Liver (tissue), 10 donors: ENCODE measurements at places on chromosomes 5 and 9. TPM values are rescaled to one million over a fixed set of nuclear protein-coding genes. Genes with fewer than 3 reads are reported as not detected.

DNA sequence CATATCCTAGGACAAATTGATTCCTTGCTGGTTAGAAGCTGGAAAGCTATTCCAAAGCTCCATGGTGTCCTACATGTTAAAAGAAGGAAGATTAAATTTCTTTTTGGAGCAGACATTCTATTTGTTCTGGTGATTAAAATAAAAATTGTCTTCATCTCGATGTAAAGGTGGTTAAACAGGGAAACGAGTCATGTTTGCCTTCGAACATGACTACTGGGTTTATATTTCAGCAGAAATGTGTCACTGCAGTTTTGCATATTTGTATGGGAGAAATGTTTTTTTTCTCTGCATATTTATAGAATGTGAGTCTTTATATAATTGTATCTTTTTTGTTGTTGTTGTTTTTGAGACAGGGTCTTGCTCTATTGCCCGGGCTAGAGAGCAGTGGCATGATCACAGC lies 36.4 kb downstream of the ADAMTS12 start:
- DNase-seq: no peak

DNA sequence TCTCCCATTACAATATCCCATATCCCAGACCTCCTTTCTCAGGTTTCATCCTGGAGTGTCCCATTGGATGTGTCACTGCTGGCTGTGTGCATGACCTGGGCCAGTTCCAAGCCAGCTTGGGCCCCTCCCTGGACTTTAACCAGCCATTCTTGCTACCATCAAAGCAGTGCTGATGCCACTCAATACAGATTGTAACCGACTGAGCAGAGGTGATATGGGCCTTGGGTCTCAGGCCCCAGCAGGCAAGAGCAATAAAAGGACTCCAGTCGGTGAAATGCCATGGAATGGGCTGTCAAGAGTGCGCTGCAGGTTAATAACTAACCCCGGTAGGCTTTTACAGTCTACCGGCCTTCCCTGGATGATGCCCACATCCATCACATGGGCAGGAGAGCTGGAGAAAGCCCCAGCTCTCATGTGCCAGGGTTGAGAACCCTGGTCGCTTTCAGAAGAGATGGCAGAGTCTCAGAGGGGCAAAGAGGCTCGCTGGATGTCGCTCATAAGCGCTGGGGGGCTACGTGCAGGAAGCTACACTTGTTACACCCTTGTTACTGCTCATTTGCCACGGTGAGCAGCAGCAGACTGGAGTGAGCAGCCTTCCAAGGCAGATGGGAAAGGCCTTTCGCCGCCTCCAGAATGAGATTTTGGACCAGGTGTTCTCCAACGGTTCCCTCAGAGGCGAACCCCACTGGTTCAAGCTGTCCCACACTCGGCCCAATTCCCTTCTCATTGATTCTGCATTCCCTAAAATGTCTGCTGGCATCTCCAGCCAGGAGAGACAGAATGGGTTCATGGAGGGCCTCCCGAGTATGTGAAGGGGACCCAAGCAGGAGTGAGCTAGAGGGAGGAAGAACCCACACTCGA lies 13.2 kb downstream of the EPB41L4B start:
- DNase-seq: peak; percentile 50

The PCDHB5 gene
- polyA plus RNA-seq: 0.33 TPM

DNA sequence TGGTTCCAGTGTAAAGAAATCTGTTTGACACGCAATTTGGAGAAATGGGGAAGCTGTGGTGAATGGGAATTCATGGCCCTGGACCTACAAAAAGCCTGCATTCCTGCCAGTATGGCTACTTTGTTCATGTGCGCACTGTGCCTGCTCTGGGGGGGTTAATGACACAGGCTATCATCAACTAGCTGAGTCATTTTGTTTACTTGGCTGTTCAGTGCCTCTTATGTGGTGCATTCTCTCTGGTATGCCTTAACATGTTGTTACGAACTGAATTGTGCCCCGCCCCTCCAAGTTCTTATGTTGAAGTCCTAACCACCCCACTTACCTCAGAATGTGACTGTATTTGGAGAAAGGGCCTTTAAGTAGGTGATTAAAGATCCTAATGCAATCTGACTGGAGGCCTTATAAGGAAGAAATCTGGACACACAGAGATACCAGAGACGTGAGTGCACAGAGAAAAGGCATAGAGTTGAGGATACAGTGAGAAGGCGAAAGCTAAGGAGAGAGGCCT lies 20.4 kb upstream of the UBAP1 start:
- no peak for DNase-seq

- no peak for DNase-seq
These were observed 14.9 kb upstream of the MEGF10 start for GRCh38 chr5:127275641-127276193.

- DNase-seq: no peak
These were observed 387.4 kb downstream of the CETN3 start for GRCh38 chr5:90022002-90022710.

DNA sequence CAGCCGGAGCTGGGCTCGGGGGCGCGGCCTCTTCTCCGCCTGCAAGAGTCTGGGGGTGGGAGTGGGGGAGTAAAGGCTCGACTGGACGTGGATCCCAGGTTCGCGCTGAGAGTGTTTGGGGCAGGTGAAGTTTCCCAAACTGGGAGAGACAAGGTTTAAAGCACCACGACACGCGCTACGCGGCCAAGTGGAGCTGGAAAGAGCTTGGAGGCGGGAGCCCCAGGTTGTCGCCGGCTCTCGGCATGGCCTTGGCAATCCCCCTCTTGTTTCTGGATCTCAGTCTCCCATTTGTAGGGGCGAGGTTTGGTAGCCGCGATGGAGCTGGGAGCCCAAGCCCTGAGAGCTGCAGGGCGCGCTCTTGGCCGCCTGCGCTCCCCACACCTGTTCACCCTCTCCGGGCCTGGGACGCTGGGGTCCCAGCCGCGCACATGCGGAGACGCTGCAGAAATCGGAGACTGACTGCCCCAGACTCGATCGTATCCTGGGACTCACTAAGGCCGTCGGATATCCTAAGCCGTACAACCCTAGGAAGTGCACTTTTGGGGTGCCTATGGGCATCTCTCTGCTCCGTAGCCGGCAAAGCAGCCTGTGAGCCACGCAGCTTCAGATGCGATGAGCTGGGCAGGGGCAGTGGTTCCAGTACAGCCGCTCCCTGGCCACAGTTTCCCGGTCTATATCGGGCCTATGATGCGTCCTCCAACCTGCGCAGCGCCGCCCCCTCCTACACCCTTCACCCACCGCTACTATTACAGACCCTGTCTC lies 937 bp downstream of the TMOD1 start:
- DNase-seq: peak; percentile 57

DNA sequence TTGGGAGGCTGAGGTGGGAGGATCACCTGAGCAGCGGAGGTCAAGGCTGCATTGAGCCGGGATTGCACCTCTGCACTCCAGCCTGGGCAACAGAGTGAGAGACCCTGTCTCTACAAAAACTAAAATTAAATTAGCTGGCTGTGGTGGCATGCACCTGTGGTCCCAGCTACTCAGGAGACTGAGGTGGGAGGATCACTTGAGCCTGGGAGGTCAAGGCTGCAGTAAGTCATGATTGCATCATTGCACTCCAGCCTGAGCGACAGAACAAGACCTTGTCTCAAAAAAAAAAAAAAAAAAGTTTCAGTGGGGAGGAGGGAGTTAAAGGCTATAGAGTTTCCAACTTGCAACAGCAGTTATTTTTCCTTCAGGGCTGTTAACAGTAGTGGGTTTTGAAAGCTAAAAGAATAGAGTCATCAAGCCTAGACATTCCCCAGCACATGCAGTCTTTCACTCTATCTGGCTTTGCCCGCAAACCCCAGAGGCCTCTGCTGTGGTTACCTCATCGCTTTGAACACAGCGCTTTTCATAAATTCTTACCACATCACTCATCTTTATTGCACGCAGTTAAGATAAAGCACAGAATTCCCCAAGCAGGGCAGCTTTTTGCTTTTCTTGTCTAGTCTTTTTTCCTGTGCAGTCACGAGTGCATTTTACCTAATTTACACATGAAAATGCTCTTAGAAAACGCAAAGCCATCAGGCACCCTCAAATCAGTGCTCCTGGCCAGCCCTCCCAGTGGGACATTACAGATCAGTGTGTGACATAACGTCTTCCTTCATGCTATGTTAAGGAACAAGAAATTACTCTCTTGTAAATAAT lies 8.7 kb upstream of the SLC2A8 start:
- no peak for DNase-seq

DNA sequence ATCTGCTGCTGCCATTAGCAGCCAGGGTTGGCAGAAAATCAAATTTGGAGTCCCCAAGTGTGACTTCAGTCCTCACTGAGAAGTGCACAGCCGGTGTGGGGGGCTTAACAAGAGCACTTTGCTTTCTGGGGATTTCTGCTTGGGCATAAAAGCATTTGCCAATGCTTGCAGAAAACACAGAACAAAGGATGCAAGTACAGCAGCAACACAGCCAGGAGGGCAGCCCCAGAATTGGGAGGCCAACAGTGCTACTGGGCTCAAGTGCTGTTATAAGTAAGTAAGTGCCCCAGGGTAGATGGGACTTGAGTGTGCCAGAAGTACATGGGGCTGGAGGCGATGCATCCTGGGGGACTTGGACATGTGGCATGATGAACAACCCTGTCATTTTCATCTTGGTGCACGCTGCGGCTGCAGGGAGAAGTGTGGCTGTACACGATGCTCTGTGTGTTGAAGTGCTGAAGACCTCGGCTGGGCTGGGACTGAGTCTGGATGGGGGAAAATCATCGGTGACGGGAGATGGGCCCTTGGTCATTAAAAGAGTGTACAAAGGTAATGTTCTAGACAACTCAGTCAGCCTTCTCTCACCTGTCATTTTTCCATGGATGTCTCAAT lies 73.3 kb downstream of the GOLPH3 start:
- no peak for DNase-seq

- no peak for DNase-seq
These were observed 288.9 kb downstream of the CDK5RAP2 start for GRCh38 chr9:120291050-120291449.

DNA sequence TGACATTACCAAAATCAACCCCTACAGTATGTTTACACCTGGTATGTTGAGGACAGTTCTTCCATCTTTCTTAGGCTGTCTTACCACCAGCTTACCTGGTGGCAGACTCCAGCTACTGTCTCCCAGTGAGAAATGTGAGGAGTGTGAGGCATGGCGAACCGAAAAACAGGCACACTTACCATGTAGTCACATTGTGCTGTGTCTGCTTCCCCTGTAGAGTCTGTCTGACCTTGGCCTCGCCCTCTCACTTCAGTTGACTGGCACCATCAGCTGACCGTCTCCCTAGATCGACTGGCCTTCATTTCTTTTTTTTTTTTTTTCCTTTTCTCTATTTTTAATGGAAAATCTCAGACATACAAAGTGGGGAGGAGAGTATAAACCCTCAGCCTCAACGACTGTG lies 4.9 kb downstream of the ACO1 start:
- no peak for DNase-seq

The CAMK2A gene
- not detected for polyA plus RNA-seq

The MARCHF11 gene
- not detected for polyA plus RNA-seq

The PHF24 gene
- polyA plus RNA-seq: 0.03 TPM

- peak; percentile 66 for DNase-seq
These were observed 750 bp upstream of the NPR2 start for GRCh38 chr9:35790385-35791296.

The OLFML2A gene
- polyA plus RNA-seq: 0.15 TPM

The FRRS1L gene
- polyA plus RNA-seq: not detected

- peak; percentile 74 for DNase-seq
These were observed 1.5 kb upstream of the GPRIN1 start for GRCh38 chr5:176611435-176611834.

DNA sequence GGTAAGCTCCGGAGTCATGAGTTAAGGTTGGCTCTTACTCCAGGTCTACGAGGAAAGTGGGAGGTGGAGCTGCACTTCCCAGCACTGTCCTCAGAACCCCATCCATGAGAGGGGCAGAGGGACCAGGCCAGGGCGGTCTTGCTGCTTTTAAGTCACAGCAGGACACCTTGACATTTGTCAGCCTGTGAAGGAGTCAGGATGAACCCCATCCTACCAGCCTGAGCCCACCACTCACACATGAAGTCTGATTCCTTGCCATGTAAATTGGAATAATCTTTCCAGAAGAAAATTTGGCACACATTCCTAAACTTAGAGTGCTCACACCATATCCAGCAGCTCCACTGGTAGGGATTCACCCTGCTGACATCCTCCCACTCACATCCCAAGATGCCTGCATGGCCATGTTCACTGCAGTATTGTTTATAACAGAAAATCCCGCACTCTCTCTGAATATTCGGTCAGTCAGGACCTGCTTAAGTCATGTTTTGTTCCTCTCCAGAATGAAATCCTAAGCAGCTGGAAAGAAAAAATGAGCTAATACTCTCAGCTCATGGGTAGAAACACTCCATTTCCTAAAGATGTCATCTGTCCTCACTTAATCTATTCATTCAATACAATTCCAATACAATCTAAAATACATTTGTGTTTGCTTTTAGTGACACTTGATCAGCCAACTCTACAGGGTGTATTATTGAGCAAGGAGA lies 79.3 kb upstream of the COL5A1 start:
- DNase-seq: no peak

The TNC gene
- 1.9 TPM for polyA plus RNA-seq

The OR1J2 gene
- not detected for polyA plus RNA-seq

The ZNF79 gene
- polyA plus RNA-seq: 2.2 TPM

The PAX5 gene
- polyA plus RNA-seq: 0.05 TPM

GRCh38 chr5:132782101-132782500 lies 5.1 kb upstream of the SEPTIN8 start:
- no peak for DNase-seq

GRCh38 chr9:136533775-136534157 lies 12.1 kb downstream of the NOTCH1 start:
- DNase-seq: no peak

GRCh38 chr5:156794687-156795086 lies 55.4 kb upstream of the PPP1R2B start:
- no peak for DNase-seq
